T-helper 2 cell treated with Interferon-gamma antibody and Interleukin-4, amounts not matched to agents 5 μg/mL and 100 μg/mL, for 36 hours (primary cell): ENCODE measurements at places on chromosomes 7 and 10.

DNA sequence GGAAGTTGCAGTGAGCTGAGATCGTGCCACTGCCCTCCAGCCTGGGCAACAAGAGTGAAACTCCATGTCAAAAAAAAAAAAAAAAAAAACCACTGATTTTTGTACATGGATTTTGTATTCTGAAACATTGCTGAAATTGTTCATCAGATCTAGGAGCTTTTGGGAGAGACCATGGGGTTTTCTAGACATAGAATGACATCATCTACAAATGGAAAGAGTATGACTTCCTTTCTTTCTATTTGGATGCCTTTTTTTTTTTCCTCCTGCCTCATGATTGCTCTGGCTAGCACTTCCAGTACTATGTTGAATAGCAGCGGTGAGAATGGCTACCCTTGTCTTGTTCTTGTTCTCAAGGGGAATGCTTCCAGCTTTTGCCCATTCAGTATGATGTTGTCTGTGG, 89.1 kb downstream of the ANLN start:
- no peak overlapping the region for H3K4me3 ChIP-seq
- no peaks in the 10 kb centered on the region for H3K27me3 ChIP-seq
- DNase-seq, result no peak
- H3K4me1 ChIP-seq, result peaks cover 15% of the 10 kb centered on the region
- H3K36me3 ChIP-seq, result peaks cover 9% of the 10 kb centered on the region
- no peak overlapping the region for H3K27ac ChIP-seq

GRCh38 chr7:151882734-151883133, 5.8 kb upstream of the PRKAG2 start:
- H3K36me3 ChIP-seq, result no peaks in the 10 kb centered on the region
- no peak overlapping the region for H3K27ac ChIP-seq
- H3K27me3 ChIP-seq, result peaks cover 34% of the 10 kb centered on the region
- H3K4me1 ChIP-seq, result no peaks in the 10 kb centered on the region
- no peak for DNase-seq

DNA sequence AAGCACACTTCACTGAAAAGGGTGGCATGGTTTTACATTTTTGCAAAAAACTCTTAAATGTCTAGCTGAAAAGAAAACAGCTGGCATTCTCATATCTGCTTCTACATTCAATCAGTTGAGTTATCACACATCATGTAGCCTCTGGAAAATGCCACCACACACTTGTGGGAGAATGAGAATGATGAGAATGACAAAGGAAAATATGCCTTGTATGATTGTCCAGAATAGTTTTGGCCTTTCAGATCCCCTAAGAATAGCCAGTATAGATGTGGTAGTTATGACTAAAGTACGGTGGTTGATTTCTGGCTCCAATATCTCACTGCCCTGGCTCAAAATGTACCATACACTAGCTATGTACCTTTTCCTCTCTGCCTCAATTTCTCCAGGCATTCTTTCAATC, 30.2 kb upstream of the FRMD4A start:
- H3K4me1 ChIP-seq, result no peaks in the 10 kb centered on the region
- H3K4me3 ChIP-seq, result no peak overlapping the region
- peaks cover 9% of the 10 kb centered on the region for H3K27me3 ChIP-seq

DNA sequence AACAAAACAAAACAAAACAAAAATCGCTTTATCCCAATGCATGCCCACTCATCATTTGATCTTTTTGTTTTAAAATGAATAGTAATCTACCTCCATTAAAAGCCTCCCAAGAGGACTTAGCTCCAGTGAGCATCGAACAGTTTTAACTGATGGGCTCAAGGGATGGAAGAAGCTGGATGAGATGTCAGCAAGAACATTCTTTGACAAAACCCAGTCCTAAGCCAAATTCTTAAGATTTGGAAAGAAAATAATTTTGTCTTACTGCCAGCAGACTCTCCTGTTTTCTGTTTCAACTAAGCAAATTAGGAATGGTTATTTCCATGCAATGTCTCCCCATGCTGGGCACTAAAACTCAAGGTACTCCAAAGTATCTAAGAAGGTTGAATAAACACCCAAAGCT, 127.3 kb downstream of the RNLS start:
- no peak overlapping the region for H3K27ac ChIP-seq
- DNase-seq, result no peak
- H3K36me3 ChIP-seq, result no peaks in the 10 kb centered on the region

DNA sequence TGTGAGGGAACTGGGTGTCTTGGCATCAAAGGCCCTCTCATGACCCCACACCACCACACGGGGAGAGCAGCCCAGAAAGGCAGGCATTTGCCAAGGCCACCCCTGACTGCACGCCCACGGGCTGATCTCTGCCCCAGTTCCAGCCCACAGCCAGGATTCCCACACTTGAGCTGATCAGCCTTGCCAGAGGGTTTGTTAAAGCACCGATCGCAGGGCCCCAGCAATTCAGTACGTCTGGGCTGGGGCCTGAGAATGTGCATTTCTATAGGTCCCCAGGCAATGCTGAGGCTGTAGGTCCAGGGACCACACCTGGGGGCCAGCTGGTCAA, 103.9 kb downstream of the TNS3 start:
- H3K27me3 ChIP-seq, result no peaks in the 10 kb centered on the region
- H3K36me3 ChIP-seq, result no peaks in the 10 kb centered on the region
- no peak overlapping the region for H3K4me3 ChIP-seq
- no peak overlapping the region for H3K27ac ChIP-seq
- DNase-seq, result no peak

DNA sequence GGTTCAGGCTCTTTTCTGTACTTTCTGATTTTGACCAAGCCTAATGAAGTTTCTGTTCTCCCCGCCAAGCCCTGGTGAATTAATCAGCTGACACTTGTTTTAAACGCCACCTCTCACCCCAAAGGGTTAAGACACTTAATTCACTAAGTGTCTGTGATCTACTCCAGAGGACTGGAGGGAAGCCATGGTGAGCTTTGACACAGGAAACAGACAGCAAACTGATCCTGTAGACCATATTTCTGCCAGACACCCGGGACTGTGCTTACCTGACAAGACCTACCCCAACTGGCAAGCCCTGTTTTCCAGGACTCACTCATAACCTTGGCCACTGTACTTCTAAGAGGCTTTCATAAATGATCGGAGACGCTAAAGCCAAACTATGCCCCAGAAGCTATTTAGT, 126.0 kb downstream of the STRA8 start:
- no peak for DNase-seq

DNA sequence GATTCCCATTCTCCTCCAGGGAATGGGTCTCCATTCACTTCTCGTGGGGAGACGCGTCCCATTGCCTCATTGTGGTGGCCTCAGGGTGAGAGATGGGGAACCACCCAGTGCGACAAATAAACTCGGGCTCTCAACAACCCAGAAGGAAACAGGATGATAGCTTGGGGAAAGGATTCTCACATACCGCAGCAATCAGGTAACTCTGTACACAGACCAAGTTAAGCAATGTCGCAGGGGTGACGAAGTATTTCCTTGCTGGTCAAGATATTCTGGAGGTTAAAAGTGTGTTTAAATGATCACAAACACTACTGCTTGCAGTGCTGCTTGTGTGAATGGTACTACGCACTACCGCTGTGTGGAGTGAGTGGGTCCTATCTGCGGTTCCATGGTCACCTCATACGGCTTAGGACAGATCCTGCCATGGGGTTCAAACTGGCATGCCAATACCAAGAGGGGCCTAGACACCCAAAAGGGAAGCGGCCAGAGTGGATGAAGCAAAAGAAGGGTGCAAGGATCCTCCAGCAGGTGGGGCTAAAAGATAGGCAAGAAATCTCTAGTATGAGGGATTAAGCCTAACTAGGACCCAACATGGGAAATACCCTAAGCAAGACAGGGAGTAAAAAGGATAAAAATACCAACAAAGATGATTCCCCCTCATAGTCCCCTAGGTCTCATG, 143.8 kb upstream of the TMEM106B start:
- H3K4me1 ChIP-seq, result no peaks in the 10 kb centered on the region
- DNase-seq, result peak; percentile 19
- no peaks in the 10 kb centered on the region for H3K27me3 ChIP-seq
- H3K27ac ChIP-seq, result no peak overlapping the region

DNA sequence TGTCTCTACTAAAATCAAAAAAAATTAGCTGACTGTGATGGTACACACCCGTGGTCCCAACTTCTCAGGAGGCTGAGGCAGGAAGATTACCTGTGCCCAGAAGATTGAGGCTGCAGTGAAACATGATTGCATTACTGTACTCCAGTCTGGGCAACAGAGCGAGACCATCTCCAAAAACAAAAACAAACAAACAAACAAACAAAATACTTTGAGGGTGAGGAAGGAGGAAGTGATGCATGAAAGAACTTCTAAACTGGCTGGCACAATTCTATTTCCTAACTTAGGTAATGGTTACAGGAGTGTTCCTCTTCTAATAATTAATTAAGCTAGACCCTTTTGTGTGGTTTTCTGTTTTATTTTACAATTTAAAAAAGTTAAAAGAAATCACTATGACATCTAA, 15.5 kb downstream of the WAPL start:
- H3K27ac ChIP-seq, result no peak overlapping the region
- no peaks in the 10 kb centered on the region for H3K27me3 ChIP-seq
- H3K4me1 ChIP-seq, result peaks cover 4% of the 10 kb centered on the region
- no peak overlapping the region for H3K4me3 ChIP-seq

DNA sequence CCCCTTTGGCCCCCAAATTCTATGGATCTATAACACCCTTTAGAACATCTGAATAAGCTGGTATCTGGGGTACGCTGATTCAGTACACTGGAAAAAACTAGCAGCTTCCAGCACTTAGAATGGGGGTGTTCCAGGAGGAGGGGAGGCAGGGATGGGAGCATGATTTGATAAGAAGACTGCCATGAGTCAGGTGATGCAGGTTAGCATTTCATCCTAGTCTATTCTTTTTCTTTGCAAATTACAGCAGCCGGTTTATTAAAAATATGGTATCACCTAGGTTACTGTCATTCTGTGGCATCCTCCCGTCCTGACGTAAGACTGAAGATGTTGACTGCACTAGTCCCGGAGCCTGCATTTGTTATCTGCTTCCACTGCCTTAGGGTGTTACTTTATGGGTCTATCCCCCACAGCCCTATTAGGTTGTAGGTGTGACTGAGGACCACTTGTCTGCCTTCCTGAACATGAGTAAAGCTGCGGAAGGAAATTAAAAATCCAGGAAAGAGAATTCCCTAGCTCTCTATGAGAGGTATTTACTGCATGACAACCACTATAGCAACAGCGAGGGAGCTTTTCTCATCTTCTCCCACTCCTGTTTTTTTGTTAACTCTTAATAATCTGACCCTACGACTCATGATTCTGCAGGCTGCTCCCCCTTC, 1.9 kb downstream of the HTR5A start:
- peaks cover 7% of the 10 kb centered on the region for H3K4me1 ChIP-seq
- no peak overlapping the region for H3K4me3 ChIP-seq
- H3K27me3 ChIP-seq, result peaks cover 28% of the 10 kb centered on the region
- no peak overlapping the region for H3K27ac ChIP-seq
- H3K36me3 ChIP-seq, result no peaks in the 10 kb centered on the region

DNA sequence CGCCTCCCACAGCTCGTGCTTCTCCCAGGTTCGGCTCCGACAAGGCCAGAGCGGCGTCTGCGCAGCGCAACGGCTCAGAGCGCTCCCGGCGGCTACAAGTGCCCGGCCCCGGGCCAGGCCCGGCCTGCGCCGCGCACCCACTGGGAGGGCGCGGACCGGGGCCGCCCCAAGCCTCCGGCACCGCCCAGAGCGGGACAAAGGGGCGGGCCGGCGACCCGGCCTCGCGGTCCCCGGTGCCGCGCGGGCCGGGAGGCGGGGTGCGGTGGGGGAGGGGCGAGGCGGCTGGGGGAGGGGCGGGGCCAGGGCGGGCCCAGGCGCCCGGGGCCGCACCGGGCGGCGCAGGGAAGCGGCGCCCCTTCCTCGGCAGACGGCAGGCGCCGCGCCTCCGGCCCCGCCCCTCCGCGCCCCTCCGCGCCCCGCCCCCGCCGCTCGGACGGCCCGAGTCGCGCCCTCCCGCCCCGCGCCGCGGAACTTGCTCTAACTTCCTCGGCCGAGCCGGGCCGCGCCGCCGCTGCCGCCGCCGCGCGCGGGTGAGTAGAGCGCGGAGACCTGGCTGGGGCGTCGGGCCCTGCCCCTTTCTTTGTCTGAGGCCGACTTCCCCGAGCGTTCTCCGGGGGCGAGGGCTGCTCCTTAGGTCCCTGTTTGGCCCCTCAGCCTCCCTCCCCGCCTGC, at the start of gene TSPAN14:
TSPAN14 (plus strand) TSS at position 469 of the 671 bp plus-strand sequence. CDS start 34,924 bp downstream, outside the sequence.
- no peaks in the 10 kb centered on the region for H3K27me3 ChIP-seq
- peak; percentile 80 for DNase-seq
- H3K27ac ChIP-seq, result peak within 1 kb of the TSS; percentile 88
- H3K4me3 ChIP-seq, result peak within 1 kb of the TSS; percentile 95

- H3K4me3 ChIP-seq, result no peak overlapping the region
- no peaks in the 10 kb centered on the region for H3K36me3 ChIP-seq
- no peaks in the 10 kb centered on the region for H3K27me3 ChIP-seq
- DNase-seq, result no peak
- H3K4me1 ChIP-seq, result no peaks in the 10 kb centered on the region
Observed at GRCh38 chr7:89085580-89085979, 290.0 kb upstream of the TEX47 start.

GRCh38 chr10:98453729-98454128, 7.0 kb upstream of the HPS1 start:
- no peak overlapping the region for H3K4me3 ChIP-seq
- no peaks in the 10 kb centered on the region for H3K36me3 ChIP-seq
- no peak overlapping the region for H3K27ac ChIP-seq
- no peak for DNase-seq
- peaks cover 37% of the 10 kb centered on the region for H3K27me3 ChIP-seq

- H3K27ac ChIP-seq, result no peak overlapping the region
- no peaks in the 10 kb centered on the region for H3K4me1 ChIP-seq
- no peaks in the 10 kb centered on the region for H3K27me3 ChIP-seq
- H3K36me3 ChIP-seq, result no peaks in the 10 kb centered on the region
Observed at GRCh38 chr7:79130715-79131114, 322.8 kb downstream of the MAGI2 start.

- H3K4me1 ChIP-seq, result peaks cover 5% of the 10 kb centered on the region
- no peak for DNase-seq
- H3K4me3 ChIP-seq, result no peak overlapping the region
- no peaks in the 10 kb centered on the region for H3K27me3 ChIP-seq
- H3K36me3 ChIP-seq, result no peaks in the 10 kb centered on the region
Observed at GRCh38 chr7:114843102-114843501, 78.8 kb upstream of the MDFIC start.

DNA sequence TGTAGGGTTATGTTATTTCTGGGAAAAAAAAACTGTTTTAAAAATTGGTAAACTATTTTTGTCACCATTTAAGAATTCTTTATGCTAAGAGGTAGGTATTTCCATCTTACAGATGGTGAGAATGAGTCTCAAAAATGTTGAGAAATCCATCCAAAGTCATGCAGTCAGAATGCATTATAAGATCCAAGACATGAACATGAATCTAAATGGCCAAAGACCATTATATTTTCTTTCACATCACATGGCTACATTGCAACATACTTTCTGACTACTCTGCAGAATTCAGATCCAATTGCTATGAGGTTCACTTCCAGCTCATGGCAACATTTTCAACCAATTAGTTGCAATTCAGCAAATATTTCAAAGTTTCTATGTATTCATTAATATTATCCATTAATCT, 181.2 kb downstream of the TWIST1 start:
- H3K27me3 ChIP-seq, result no peaks in the 10 kb centered on the region
- H3K27ac ChIP-seq, result no peak overlapping the region
- H3K4me3 ChIP-seq, result no peak overlapping the region
- H3K4me1 ChIP-seq, result no peaks in the 10 kb centered on the region
- H3K36me3 ChIP-seq, result no peaks in the 10 kb centered on the region

GRCh38 chr7:17103170-17103569, 195.3 kb upstream of the AHR start:
- no peak overlapping the region for H3K27ac ChIP-seq
- no peak for DNase-seq
- no peaks in the 10 kb centered on the region for H3K36me3 ChIP-seq
- H3K27me3 ChIP-seq, result no peaks in the 10 kb centered on the region
- H3K4me3 ChIP-seq, result no peak overlapping the region
